ENCODE measurements at places on chromosomes 12 and 14. TPM values are rescaled to one million over a fixed set of nuclear protein-coding genes. Genes with fewer than 3 reads are reported as not detected.

TRIP11 gene
- 8.7 TPM for polyA plus RNA-seq

NPAS3 gene
- polyA plus RNA-seq: 1.3 TPM

LIMA1 gene
- polyA plus RNA-seq: 4.4 TPM

CD163L1 gene
- polyA plus RNA-seq: 0.62 TPM

FAIM2 gene
- polyA plus RNA-seq: 4.0 TPM

SFSWAP gene
- 49.5 TPM for polyA plus RNA-seq

CCDC196 gene
- polyA plus RNA-seq: not detected

PSME2 gene
- polyA plus RNA-seq: 73.3 TPM

HCAR1 gene
- not detected for polyA plus RNA-seq

OAS2 gene
- not detected for polyA plus RNA-seq

ANG gene
- 0.47 TPM for polyA plus RNA-seq

KRT71 gene
- polyA plus RNA-seq: not detected

HOTAIR gene
- polyA plus RNA-seq: not detected

CEBPE gene
- polyA plus RNA-seq: not detected

PRPH gene
- polyA plus RNA-seq: not detected

HCFC2 gene
- polyA plus RNA-seq: 62.4 TPM

GZMH gene
- not detected for polyA plus RNA-seq

KSR2 gene
- 3.0 TPM for polyA plus RNA-seq

ADAM21 gene
- 0.58 TPM for polyA plus RNA-seq

ZBTB39 gene
- 7.3 TPM for polyA plus RNA-seq

USP15 gene
- 113 TPM for polyA plus RNA-seq

AQP6 gene
- not detected for polyA plus RNA-seq

KLHL33 gene
- polyA plus RNA-seq: not detected

EIF2S3B gene
- polyA plus RNA-seq: 3.6 TPM

KCNC2 gene
- polyA plus RNA-seq: 7.4 TPM

SLC39A9 gene
- 86.2 TPM for polyA plus RNA-seq

ADAM20 gene
- polyA plus RNA-seq: 0.74 TPM

ERH gene
- 423 TPM for polyA plus RNA-seq

AKAP3 gene
- polyA plus RNA-seq: 1.6 TPM

HOXC5 gene
- not detected for polyA plus RNA-seq

TRIM9 gene
- 15.9 TPM for polyA plus RNA-seq

RNF212B gene
- polyA plus RNA-seq: not detected

ZNF385A gene
- polyA plus RNA-seq: 0.46 TPM

ADGRD1 gene
- 1.7 TPM for polyA plus RNA-seq

P2RX2 gene
- polyA plus RNA-seq: not detected

WSCD2 gene
- 7.8 TPM for polyA plus RNA-seq

NAV3 gene
- 35.5 TPM for polyA plus RNA-seq

COX6A1 gene
- 1,801 TPM for polyA plus RNA-seq

MYF5 gene
- not detected for polyA plus RNA-seq

VCPKMT gene
- polyA plus RNA-seq: 30.5 TPM

YEATS4 gene
- 227 TPM for polyA plus RNA-seq

RFLNA gene
- polyA plus RNA-seq: 5.6 TPM

CFAP73 gene
- not detected for polyA plus RNA-seq

ASPG gene
- 1.4 TPM for polyA plus RNA-seq

Data from neural cell (in vitro differentiated cells).